ENCODE measurements at places on chromosomes 16 and 17.

DNA sequence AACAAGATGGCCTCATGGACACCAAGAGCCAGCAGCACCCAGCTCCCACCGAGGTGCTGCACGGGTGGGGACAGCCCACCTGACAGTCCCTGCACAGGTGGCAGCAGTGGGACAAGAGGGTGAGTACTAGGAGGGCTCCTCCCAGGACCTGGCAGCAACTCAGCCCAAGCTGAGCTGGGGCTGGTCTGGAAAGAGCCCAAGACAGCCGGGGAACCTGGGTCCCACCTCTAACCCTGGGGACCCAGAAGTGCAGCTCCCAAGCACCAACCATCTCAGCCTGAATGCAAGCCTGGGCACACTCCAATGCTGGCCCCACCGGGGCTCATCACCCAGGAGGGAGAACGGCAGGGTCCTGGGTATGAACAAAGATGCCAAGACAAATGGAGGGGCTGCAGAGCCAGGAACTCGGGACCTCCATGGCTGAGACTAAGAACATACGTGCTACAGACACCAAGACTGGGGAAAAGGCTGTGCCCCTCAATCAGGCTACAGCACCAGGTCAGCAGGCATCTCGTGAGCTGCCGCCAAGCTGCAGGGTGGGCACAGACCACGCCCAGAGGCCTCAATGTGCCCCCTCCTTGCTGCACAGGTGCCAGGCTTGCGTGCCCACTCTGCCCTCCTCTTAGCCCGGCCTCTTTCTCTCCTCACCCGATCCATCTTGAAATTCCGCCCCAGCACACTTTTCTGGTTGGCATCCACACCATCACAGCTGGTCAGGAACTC, 37.5 kb upstream of the GSG1L start:
- DNase-seq = no peak

GRCh38 chr17:27404676-27405075, 51.6 kb upstream of the KSR1 start:
- DNase-seq = no peak

GRCh38 chr16:14202697-14203096, 131.6 kb downstream of the MRTFB start:
- no peak for DNase-seq

- DNase-seq = peak; percentile 83
Measured at GRCh38 chr17:50200457-50201275, 765 bp downstream of the COL1A1 start.

GRCh38 chr17:65751263-65751662, 189.8 kb upstream of the AXIN2 start:
- DNase-seq = no peak

GRCh38 chr17:19247473-19247872, 10.3 kb downstream of the EPN2 start:
- DNase-seq = no peak

- no peak for DNase-seq
Measured at GRCh38 chr16:82761858-82762257, 135.1 kb downstream of the CDH13 start.

GRCh38 chr16:76164970-76165558, 112.1 kb upstream of the CNTNAP4 start:
- no peak for DNase-seq

DNA sequence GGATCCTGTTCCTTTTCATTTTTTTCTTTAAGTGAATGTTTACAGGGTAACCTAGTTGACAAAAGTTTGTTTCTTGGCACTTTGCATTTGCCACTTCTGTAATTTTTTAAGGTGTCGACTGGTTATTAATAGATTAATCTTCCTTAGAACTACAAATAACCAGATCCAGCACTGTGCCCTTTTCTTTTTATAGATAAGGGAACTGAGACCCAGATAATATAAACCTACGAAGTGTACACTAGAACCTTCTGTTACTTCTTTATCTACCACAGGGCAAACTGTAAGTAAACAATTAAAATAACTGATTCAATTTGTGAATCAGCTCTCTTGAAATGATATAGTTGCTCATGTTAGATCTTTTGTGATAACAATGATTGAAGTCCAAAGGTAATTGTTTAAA, 55.4 kb downstream of the NLK start:
- DNase-seq = no peak

GRCh38 chr16:60170196-60170595, 1436.1 kb upstream of the GOT2 start:
- no peak for DNase-seq

- no peak for DNase-seq
Measured at GRCh38 chr17:31918701-31919128, 17.2 kb upstream of the UTP6 start.

DNA sequence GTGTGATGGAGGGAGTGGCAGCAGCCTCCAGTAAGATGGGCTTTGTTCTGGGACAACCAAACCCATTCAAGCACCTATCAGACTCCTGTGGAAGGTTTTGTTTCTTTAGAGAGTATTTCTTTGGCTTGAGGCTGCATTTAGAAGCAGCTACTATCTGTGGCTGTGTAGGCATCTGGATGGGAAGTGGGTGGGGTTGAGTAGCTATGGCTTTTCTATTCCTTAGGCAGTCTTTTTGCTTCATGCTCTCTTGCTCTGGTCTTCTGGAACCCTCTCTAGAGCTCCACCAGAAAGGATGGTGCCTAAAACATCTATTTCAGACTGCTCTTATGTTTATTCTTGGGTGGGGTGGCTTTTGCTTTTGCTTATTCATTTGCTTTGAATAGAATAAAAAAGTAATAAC, 19.9 kb downstream of the TNRC6A start:
- DNase-seq = no peak

GRCh38 chr17:32318071-32318470, 23.9 kb downstream of the C17orf75 start:
- DNase-seq = no peak

GRCh38 chr17:39600288-39600996, 7.3 kb downstream of the NEUROD2 start:
- no peak for DNase-seq

DNA sequence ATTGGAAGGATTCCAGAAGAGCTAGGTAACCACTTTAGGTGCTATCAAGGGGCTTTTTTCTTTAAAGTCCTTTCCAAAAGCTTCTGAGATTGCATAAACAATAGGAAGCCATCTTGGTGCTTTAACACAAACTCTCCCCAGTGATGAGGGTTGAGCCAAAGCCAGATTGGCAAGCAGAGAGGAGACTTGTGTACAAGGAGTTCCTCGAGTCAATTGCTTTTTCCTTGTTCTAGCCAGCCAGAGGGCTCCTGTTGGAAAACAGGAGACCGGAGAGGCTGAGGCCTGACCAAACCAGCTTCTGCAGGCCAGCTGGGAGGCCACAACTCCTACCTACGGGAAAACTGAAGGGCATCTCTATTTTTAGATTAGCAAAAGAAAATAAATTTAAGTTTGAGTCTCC, 46.5 kb downstream of the MAPT start:
- no peak for DNase-seq

DNA sequence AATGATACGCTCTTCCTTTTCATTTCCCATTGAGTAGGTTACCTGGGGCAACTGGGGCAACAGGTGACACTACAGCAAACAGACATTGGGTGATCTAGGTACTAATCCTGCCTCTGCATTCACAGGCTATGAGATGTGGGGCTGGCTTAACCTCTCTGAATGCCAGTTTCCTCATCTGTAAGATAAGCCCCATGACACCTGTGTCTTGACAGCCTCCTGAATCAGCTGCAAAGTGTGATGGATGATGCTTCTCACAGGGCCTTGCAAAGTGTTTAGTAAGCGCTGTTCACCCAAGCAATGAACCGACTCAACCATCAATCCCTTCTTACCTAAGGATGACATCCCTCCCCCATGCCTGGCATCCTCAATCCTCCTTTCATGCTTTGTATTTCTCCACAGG, 322.8 kb downstream of the XYLT1 start:
- no peak for DNase-seq

DNA sequence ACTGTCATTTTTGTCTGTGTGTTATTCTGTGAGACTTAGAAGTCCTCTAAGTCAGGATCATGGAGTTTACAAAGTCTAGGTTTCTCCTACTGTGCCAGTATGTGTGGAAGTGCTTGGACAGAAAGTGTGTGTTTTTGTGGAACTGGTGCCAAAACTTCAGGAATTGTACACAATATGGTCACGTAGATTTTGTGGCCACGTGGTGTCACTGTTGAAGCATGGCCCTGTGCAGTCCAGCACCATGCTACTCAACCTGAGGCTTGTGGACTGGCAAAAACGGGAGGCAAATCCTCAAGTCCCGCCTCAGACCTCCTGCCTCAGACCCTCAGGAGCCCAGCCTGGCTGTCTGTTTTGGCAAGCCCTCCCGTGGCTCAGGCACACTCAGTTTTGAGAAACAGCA, 16.7 kb upstream of the ALKBH5 start:
- DNase-seq = no peak

DNA sequence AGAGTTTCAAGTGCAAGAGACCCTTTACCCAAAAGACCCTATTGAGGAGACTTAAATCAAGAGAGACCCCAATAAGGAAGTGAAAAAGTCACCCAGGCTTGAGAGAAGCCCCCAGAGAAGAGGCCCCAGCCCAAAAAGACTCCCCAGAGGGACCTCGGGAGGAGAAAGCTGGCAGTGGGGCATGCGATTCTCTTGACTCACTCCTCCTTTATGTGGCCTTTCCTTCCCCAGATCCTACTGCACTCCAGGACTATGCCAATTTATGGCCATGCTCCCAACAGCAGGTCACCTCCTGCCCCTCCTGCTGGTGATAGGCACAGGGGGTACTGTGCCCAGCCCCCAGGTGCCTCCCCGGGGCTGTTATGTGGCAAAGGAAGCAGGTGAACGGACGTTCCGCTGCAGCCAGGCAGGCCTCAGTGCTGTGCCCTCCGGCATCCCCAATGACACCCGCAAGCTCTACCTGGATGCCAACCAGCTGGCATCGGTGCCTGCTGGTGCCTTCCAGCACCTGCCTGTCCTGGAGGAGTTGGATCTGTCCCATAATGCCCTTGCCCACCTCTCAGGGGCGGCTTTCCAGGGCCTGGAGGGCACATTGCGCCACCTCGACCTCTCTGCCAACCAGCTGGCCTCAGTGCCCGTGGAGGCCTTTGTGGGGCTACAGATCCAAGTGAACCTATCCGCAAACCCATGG, 16.3 kb downstream of the LRRC3C start:
- DNase-seq = no peak

DNA sequence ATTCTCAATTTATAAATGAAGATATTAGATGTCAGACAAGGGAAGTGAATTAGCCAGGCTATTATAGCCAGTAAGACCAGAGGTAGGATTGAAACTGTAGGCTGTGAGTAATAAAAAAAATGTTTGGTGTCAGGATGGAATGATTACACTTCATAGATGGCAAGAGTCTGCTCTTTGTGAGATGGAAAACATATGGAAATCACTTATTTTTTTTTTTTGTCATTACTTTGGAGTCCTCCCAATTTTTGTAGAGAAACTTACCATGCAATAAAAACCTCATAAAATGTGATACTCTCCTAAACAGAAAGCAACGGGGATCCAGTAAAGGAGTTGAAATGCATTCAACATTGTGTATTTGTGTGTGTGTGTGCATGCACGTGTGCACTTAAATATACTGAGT, 532.7 kb upstream of the CDH8 start:
- DNase-seq = no peak

DNA sequence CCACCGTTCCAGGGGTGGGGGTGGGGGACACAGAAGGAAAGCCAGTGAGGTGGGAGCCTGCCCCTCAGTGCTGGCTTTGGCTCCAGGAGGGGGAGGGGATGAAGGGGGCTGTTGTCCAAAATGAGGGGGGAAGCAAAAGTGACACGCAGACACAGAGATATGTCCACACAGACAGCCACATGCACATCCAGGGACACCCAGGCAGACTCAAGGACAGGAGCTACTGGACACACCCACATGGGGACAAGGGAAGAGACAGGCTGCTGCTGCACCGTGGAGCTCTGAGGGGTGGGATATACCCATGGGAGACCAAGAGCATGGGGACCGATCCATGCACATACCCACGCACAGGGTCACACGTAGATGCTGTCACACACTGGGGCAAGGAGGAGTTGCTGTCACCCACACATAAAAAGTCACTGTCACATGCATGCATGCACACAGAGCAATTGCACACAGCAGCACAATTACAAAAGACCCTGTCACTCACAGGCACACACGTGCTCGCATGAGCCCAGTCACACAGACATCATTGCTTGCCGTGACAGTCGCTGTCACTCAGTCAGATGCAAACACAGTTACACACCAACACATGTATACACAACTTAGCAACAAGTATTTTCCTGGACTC, 1.3 kb downstream of the THRA start:
- no peak for DNase-seq

DNA sequence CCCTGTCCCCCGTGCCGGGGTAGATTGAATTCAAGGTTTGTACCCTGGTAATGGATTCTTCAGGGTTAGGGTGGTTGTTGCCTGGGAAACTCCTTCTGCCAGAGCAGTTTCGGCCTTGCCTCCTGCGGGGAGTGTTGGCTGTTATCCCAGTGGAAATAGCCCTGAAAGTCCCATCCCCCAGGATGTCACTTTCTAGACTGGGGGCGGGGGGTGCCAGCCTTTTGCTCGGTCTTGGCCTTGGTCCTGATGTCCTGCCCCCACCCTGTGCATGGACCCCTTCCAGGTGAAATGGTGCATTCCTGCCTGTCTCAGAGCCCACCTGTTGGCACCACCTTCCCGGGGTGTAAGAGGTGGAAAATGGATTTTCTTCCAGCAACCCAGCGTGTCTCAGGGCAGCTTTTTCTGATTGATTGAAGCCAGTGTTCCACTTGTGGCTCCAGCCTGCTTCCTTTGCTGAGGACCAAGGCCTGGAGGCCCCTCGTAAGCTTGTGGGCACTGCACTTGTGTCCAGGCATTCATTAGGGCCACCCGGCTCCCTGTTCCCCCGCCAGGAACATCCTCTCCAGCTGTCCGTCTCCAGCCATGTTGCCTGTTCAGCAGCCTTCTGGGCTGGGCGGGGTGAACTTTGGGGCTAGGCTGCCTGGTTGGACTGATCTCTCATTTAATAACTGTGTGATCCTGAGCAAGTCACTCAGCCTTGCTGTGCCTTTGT, 25.6 kb downstream of the MGAT5B start:
- no peak for DNase-seq

- DNase-seq = no peak
Measured at GRCh38 chr17:54899201-54899600, 1.5 kb upstream of the TOM1L1 start.

GRCh38 chr17:50196036-50196435, 5.4 kb downstream of the COL1A1 start:
- DNase-seq = no peak

- DNase-seq = no peak
Measured at GRCh38 chr16:31438414-31438813, 4.2 kb downstream of the ZNF843 start.

DNA sequence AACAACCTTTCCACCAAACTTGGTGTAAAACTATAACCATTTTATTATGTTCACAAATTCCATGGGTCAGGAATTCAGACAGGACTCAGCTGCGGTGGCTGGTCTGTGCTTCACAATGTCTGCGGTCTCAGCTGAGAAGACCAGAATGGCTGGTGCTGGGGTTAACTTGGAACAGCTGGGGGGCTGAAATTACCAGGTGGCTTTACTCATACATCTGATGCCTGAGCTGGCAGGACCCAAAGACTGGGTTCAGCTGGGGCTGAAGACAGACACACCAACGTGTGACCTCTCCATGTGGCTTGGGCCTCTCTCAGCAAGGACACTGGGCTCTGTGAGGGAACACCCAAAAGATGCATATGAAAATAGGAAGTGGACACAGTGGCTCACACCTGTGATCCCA, 5.7 kb upstream of the HID1 start:
- DNase-seq = no peak

GRCh38 chr17:67503739-67504138, 126.7 kb downstream of the PITPNC1 start:
- no peak for DNase-seq
